ENCODE measurements at places on chromosomes 3 and 15.

GRCh38 chr3:150227839-150228238 lies 180.3 kb upstream of the TSC22D2 start:
- DNase-seq = no peak

DNA sequence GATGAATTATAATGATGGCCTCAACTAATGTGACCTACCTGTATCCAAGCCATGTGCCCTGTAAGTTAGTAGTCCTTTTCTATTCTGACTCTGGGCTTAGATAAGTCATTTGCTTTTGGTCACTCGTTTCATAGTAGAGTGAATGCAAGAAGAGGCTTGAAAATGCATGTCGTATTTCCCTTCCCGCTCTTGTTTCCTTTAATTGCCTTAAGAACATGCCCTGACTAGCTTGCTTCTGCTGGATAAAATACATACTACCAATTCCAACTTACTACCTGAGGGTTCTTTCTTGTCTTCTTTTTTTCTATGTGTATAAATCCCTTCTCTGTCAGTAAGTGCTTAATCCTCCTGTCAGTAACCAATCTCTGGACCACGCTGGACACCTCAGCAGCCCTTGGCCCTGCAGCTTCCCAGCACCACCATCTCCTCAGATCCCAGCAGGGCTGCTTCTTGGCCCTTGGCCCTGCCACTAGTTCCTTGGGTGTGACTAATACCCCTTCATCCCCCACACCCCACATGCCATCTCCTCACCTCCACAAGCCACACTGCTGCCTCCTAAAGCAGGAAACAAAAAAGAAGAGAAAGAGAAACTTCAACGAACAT lies 771.7 kb downstream of the IGSF11 start:
- no peak for DNase-seq

GRCh38 chr3:55198554-55198953 lies 270.7 kb upstream of the LRTM1 start:
- no peak for DNase-seq

- DNase-seq = no peak
These were observed 166.7 kb upstream of the SUCLG2 start for GRCh38 chr3:67821135-67821534.

- DNase-seq = no peak
These were observed 108.0 kb downstream of the BBX start for GRCh38 chr3:107630779-107631178.

GRCh38 chr15:80834402-80834801 lies 55.2 kb downstream of the CEMIP start:
- DNase-seq = no peak

DNA sequence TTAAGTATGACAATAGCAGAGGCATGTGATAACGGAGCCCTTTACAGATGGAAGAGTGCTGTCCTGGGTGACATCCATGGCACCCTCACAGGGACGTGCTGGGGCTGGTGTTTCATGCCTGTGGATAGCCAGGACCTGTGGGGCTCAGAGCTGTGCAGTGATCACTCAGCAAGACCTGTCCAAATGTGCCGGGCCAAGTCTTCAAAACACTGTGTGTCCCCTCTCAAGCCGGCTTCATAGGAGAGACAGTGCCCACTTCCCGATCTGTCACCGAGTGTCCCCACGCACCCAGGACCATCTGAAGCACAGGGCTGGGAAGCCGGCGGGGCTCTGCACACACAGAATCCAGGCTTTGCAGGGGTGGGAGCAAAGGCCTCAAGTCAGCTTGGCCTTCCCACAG lies 217.2 kb upstream of the IGF1R start:
- no peak for DNase-seq

DNA sequence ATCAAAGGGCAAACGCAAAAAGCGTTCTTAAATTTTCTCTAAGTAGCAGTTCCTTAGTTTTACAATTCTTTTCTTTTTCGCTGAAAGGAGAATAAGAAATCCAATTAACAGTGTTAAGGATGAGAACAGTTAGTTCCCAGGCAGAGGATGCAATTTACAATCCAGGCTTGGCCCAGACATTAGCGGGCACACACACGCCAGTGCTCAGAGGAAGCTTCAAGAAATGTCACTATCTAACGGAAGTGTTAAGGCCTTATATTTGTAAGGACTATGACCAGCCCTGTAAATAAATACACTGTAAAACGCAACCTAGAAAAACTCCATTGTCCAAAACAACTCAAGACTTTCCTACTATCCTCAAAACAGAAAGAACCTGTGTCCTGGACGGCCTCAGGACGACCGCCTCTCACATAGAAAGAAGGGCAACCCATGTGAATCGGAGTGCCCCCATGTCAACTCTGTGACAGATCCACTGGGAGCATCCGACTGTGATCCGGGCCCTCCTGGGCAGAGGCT lies 1.3 kb downstream of the ACAP2 start:
- DNase-seq = no peak

DNA sequence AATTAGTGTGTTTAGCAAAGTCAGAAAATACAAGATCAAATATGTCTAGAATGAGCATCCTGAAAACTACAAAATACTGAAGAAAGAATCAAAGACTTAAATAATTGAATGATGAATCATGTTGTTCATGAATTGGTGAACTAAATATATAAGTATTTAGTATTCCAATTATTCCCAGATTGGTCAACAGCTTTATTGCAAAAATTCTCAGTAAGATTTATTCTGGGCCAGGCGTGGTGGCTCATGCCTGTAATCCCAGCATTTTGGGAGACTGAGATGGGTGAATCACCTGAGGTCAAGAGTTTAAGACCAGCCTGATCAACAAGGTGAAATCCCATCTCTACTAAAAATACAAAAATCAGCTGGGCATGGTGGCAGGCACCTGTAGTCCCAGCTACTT lies 250.0 kb upstream of the NECTIN3 start:
- no peak for DNase-seq

- no peak for DNase-seq
These were observed 138.9 kb downstream of the IGF1R start for GRCh38 chr15:98787194-98787593.

DNA sequence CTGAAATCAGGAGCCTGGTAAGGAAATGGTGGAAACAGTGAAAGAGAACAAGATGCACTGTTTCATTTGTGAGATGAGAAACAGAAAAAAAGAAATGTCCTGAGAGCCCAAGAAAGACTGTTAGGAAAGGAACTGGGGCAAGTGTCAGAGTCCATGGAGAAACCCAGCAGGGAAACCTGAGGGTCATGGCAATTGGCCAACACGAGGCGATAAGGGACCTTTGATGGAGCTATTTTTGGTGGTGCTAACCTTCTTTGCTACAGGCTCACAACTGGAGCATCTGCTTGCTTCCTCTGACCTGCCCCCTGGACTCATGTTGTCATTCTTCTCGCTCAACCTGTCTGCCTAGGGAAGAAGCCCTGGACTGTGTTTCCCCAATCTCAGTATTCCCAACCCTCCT lies 4.2 kb upstream of the TMEM41A start:
- no peak for DNase-seq

- DNase-seq = no peak
These were observed 60.8 kb upstream of the GALNT15 start for GRCh38 chr3:16113704-16114103.

GRCh38 chr3:32952369-32953077 lies 1.1 kb downstream of the CCR4 start:
- no peak for DNase-seq

DNA sequence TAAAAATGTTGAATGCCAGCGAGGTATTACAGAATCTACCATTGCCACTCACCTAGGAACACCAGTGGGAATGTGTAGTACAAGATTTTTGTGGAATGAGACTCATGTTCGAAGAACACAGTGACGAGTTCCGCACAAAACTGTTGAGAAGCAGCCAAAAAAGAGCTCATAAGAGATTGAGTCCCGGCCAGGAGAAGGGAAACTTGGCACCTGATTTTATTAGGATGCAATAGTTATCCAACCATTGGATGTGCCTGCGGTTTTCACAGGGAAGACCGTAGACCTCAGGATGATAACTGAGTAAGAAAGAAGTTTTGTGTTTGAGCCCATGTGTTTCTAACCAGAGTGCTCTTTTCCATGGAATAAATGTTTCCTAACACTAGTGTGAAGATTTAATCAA lies 88.9 kb downstream of the PTPRG start:
- no peak for DNase-seq

- no peak for DNase-seq
These were observed 88.6 kb downstream of the STT3B start for GRCh38 chr3:31621314-31621713.

GRCh38 chr3:123412811-123413604 lies 35.9 kb downstream of the ADCY5 start:
- no peak for DNase-seq

DNA sequence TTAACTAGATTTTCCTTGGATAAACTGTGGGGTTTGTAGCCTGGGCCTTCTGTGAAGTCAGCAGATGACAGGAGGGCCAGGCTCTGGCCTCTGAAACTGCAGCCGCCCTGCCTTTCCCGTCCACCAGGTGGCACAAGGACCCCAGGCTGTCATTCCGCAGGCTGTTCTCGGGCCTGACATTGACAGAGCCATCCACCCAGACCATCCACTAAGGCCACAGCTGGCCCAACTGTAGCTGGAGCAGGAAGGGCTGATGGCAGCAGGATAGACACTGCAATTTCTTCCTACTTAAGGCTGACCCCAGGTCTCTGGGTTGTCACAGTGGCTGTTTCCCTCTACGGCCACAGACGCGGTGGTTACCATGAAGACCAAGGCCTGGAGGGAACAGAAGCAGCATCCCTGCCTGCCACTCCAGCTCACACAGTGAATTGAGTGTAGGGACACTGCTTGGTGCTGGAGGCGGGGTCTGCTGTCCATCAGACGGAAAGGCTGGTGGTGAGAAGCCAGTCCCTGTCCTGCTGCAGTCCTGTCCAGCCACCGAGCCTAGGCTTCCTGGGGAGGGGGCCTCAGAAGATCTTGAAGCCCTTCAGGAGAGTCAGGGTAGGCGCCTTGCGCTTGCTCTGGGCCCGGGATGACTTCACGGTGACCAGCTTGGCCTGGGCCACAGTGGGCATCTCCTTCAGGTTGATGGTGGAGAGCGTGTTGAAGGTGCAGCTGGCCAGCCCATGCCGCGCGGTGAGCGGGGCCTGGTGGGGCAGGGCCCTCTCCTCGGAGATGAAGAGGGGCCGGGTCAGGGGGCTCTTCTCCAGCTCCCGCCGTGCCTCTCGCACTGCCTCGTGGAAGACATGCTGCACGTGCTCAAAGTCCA lies 9.4 kb downstream of the SLC51B start:
- peak; percentile 50 for DNase-seq

GRCh38 chr3:185059766-185060165 lies 93.1 kb downstream of the C3orf70 start:
- DNase-seq = no peak

GRCh38 chr3:110069761-110070160 lies 732.4 kb upstream of the DPPA4 start:
- no peak for DNase-seq

- no peak for DNase-seq
These were observed 922 bp downstream of the ADPRH start for GRCh38 chr3:119580067-119580760.

DNA sequence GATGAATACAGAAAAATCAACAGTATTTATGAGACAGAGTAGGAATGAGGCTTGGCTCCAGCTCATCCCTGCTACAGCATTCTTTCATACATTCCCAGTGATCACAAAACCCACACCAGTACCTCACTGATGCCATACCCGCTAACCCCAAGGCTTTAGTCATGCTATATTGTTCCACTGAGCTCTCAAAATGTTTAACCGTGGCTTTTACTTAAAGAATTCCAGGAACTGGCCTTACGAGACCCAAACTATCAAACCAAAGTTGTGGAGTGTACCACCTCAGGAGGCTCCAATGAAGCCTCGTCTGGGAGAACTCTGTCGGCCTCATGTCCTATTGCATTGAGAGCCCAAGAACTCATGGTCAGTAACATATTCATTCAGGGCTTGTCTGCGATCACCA lies 278.9 kb downstream of the ULK4 start:
- DNase-seq = no peak

- no peak for DNase-seq
These were observed 985.2 kb upstream of the SEMA6D start for GRCh38 chr15:46732060-46732459.

GRCh38 chr3:127488141-127488672 lies 102.3 kb downstream of the TPRA1 start:
- DNase-seq = no peak

DNA sequence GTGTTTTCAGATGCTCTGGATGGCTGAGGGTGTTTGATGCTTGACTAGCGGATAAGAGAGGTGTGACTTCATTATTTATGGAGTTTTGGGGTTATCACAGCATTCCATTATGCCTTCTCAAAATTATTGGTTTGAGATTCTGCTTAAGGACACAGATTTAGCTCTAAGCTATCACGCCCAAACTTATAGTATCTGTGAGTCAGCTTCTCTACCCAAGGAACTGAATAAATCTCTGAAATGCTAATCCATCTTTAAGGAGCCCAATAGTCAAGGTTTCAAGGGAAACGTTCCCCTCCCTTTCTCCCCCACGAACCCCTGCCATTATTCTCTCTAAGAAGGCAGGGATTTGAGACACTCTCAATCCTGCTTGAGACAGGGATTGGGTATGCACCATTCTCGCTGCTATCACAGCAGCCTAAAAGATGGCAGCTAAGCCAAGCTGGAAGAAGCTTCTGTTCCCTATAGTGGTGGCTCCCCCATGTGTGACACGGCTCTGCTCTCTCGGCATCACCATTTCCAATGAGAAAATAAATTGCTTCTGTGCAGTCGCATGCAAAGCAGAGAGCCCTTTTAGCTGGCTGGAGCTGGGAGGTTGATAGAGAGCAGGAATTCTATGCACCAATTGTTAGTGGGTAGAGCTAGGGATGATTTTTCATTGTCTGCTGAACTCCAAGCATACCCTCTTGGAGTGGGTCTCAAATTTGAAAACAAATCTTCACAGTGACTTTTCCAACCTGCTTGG lies 151.1 kb downstream of the IL20RB start:
- DNase-seq = no peak

DNA sequence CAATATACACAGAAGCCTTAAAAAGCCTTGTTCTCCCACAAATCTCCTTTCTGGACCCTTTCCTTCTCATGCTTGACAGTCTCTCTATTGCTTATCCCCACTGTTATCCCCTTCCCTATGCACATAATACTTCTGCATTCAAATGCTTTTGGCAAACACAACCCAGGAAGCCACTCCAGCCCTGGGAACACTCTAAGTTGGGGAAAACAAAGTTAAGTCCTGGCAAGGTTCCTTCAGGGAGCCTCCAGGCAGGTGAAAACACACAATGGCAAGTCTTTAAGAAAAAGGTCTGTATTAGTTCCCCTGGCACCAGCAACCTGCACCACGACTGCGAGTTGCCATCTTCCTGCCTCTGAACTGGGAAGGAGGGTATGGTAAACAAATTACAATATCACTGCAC lies 19.7 kb upstream of the GANC start:
- no peak for DNase-seq

DNA sequence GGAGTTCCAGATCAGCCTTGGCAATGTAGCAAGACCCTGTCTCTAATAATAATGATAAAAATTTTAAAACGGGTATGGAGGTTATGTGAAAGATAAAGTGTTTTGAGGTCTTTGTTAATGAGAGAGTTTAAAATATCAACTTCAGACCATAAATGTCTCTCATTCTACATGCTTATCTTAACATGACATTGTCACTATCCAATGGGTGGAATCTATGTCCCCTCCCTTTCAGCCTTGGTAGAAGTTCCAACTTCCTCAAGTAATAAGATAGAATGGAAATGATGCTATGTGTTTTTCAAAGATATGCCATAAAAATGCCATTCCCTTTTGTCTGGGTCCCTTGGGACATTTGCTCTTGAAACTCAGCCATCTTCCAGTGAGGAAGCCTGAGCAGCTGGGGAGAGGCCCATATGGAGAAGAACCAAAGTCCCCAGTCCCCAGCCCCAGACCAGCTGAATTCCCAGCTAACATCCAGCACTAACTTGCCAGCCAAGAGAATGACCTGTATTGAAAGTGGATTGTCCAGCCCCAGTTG lies 17.0 kb downstream of the RPSA start:
- DNase-seq = no peak

GRCh38 chr15:71186267-71186666 lies 71.0 kb downstream of the THSD4 start:
- no peak for DNase-seq

All from activated CD4-positive, alpha-beta T cell treated with anti-CD3 and anti-CD28 coated beads for 4 hours (primary cell).